ENCODE measurements at places on chromosomes 11 and 22.

DNA sequence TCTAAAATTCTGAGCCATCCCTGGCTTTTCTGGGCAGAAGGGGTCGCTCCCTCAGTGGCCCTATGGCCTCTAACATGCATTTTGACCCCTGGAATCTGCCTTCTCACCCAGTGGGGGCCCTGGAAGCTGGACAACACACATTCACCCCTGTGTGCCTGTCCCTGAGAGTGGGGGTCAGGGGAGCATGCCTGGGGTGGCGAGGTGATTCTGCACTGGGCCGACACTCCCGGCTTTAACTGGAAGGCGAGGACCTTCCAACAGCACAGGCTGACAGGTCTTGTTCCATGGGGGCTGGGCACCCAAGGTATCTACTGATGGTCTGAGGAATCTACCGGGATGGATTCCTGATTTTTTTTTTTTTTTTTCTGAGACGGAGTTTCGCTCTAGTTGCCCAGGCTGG is 10.7 kb downstream of the PPM1F start:
- DNase-seq: no peak

DNA sequence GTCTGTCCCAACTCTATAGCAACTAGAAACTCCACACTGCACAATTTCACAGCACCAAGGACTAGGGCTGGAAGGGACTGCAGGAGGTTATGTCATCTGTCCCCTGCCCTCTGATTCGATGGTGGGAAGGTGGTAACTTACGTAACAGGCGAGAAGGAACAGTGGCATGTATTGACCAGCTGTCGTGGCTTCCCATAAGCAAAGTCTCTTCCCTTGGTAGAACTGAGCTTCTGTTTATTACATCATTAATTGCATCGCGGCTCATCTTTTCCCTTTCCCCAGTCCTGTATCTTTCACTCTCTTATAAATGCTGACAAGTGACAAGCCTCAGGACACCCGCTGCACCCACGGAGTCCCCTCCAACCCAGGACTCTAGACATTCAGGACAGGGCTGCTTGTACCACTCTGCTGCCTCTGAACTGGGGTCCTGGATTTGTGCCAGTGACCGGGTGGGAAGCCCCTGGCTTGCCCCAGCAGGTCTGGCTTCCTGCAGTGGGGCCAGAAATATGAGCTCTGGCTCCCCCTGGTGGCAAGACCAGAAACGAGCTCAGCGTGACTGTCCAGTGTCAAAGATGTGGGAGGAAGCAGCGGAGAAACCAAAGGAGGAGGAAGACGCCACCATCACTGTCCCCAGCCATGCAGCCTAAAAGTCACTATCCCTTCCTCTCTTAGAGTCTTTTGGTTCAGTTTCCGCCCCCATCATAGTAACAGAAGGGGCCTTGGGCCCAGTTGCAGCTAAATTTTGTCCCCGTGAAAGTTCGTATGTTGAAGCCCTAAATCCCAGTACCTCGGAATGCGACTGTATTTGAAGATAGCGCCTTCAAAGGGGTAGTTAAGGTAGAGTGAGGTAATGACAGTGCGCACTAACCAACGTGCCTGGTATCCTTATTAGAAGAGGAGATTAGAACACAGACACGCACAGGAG is 84.5 kb downstream of the ISX start:
- DNase-seq: peak; percentile 70

DNA sequence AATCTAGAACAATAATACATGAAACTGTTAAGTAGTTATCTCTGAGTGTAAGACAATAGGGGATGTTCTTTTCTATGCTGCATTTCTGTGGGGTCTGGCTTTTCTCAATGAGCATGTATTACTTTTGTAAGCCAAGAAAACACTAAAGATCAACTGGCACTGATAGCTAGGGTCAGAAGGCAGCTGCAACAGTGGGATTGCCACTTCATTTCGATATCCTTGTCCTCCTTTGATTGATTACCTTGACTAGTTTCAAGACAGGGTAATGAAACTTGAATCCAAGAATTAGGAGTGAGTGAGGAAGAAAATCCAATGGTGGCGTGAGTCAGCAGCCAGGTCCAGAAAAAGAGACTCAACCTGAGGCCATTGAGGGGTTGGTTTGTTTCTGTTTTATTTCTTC is 46.5 kb downstream of the FEZ1 start:
- no peak for DNase-seq

- DNase-seq: no peak
Measured at GRCh38 chr11:96506041-96506440, 116.2 kb downstream of the JRKL start.

DNA sequence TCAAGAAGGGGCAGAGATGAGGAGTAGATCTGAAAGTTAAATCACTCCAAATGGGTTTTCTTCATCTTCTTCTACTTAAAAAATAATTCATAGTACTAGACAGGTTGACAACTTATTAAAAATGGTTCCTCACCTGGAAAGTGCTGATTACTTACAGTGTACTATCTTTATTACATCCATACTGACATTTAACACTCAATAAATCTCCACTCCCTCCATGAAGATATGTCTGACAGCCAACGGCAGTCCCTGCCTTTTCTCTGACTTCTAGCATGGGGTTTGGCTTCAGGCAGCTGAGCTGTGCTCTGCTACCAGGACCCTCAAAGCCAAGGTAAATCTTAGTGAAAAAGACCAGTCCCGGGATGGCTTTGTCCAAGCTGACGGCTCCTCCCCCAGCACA is 133.4 kb upstream of the CSNK2A3 start:
- DNase-seq: no peak

GRCh38 chr22:41021061-41021612 is 70.0 kb downstream of the RBX1 start:
- DNase-seq: peak; percentile 45

GRCh38 chr22:41288245-41288946 is 2.4 kb upstream of the RANGAP1 start:
- DNase-seq: no peak

- DNase-seq: peak; percentile 47
Measured at GRCh38 chr11:19345848-19346681, 105.3 kb upstream of the E2F8 start.

DNA sequence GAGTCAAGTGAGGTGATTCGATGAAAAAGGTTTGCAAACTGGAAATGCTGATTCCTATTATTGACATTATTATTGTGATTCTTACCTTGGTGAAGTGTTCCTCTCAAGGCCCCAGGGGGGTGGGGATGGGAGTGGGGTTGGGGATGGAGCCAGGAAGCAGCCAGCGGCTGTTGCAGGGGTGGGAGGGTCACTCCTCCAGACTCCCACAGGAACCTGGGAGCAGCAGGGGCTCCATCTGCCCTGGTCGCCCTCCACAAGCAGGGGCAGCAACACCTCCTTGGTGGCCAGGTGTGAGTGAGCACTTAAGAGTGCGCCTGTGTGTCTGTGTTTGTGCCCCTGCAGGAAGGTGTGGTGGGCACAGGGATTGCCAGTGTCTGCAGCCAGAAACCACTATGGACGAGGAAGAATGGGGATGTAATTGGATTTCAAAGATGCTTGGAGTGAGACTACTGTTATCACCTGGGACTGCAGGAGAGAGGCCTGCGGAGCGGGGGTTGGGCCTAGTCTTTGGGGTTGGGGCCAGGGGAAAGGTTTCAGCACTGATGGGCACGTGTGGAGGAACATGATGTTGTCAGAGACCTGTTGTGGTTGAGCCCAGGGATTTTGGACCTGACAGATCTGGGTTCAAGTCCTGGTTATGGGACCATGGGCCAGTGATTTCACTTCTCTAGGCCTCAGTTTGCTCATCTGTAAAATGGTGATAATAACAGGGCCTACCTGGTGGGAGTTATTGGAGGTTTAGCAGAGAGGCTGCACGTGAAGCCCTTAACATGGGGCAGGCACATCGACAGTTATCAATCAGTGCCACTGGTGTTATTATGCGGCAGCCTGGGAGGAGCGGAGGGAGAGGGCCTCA is 3.6 kb upstream of the TP53I11 start:
- DNase-seq: no peak

- no peak for DNase-seq
Measured at GRCh38 chr11:10538924-10539323, 2.1 kb downstream of the RNF141 start.

- DNase-seq: no peak
Measured at GRCh38 chr11:15038963-15039362, 34.4 kb upstream of the CALCB start.

DNA sequence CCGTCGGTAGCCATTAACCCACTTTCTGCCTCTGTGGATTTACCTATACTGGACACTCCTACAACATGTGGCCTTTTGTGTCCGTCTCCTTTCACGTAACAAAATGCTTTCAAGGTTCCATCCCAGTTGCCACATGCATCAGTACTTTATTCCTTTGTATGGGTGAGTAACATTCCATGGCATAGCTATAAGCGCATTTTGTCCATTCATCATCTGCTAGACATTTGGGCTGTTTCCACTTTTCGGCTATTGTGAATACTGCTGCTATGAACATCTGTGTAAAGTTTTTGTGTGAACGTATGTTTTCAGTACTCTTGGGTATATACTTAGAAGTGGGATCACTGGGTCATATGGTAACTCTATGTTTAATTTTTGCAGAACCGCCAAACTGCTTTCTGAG is 257.2 kb downstream of the ST3GAL4 start:
- no peak for DNase-seq

- DNase-seq: no peak
Measured at GRCh38 chr22:23534851-23535717, 45.0 kb downstream of the IGLL1 start.

All from mesothelial cell of epicardium (in vitro differentiated cells).